Dermis microvascular lymphatic vessel endothelial cell (primary cell): ENCODE measurements at places on chromosomes 2 and 18.

DNA sequence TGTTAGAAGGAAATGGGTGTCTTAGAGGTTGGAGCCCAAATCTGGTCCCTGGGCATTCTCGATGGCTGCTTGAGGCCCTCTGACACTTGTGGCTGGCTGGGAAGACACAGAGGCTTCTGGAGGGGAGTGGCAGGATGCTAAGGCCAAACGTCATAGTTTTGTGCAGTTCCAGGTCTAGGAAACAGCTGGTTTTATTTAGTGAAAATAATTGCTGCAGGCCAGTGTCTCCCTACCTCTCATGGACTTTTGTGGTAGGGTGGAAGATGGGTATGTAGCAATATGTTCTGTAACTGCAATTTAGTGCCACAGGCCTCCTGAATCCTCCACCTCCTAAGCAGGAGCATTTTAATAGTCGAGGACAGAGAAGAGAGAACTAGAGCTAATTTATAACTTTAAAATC is 32.2 kb upstream of the SPRED2 start:
- no peak for DNase-seq

- DNase-seq: no peak
Observed at GRCh38 chr2:235506291-235506996, 12.6 kb downstream of the AGAP1 start.

DNA sequence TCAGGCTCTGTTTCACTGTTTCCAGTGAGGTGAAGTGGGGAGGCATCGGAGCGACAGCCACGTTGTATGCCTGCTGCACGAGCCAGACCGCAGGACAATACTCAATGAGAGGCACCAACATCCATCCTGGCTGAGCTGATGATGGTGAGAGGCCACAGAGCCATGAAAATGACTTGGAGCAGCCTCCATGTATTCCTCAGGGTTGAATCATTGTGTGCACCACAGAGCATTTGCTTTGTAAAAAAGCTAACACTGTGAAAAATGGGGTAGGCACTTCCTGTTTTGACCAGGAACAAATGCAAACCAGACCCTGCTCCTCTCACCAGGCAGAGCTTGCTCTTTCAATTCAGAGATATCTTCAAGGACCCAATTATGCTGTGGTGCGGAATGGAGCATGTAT is 87.2 kb downstream of the LPIN1 start:
- no peak for DNase-seq

- no peak for DNase-seq
Observed at GRCh38 chr2:234083572-234084348, 33.3 kb downstream of the SPP2 start.

GRCh38 chr2:126370201-126370600 is 285.8 kb upstream of the GYPC start:
- no peak for DNase-seq

GRCh38 chr18:73409242-73409641 is 541.5 kb upstream of the NETO1 start:
- peak; percentile 37 for DNase-seq

GRCh38 chr2:105768961-105769452 is 24.3 kb downstream of the NCK2 start:
- DNase-seq: no peak

GRCh38 chr2:47058003-47058931 is 96.8 kb downstream of the STPG4 start:
- no peak for DNase-seq

DNA sequence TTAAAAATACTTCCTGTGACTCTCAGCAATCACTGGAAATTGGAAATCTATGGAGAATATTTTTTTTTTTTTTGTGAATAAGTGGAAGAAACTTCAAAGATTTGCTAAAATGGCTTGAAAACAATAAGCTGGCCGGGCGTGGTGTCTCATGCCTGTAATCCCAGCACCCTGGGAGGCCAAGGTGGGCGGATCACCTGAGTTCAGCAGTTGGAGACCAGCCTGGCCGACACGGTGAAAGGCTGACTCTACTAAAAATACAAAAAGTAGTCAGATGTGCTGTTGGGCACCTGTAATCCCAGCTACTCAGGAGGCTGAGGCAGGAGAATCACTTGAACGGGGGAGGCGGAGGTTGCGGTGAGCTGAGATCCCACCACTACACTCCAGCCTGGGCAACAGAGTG is 155.5 kb upstream of the CAVIN2 start:
- no peak for DNase-seq

GRCh38 chr2:115549611-115550130 is 1107.2 kb downstream of the DPP10 start:
- no peak for DNase-seq

DNA sequence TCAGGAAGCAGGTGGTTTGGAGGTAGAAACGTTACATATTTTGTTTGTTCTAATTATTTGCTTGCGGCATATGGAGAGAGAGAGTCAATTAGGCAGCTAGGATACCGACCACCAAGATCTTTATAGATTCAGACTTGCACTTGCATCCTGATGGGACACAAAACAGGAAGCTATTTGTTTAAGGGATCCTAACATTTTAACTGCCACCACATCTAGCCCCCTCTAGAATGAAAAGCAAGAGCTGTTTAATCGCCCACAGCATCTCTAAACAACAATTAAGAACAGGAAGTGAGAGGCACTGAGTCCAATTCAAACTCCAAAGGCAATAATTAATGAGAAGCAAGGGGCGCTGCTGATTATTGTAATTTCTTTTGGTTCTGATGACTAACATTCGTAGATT is 182.0 kb upstream of the LINC00305 start:
- no peak for DNase-seq

DNA sequence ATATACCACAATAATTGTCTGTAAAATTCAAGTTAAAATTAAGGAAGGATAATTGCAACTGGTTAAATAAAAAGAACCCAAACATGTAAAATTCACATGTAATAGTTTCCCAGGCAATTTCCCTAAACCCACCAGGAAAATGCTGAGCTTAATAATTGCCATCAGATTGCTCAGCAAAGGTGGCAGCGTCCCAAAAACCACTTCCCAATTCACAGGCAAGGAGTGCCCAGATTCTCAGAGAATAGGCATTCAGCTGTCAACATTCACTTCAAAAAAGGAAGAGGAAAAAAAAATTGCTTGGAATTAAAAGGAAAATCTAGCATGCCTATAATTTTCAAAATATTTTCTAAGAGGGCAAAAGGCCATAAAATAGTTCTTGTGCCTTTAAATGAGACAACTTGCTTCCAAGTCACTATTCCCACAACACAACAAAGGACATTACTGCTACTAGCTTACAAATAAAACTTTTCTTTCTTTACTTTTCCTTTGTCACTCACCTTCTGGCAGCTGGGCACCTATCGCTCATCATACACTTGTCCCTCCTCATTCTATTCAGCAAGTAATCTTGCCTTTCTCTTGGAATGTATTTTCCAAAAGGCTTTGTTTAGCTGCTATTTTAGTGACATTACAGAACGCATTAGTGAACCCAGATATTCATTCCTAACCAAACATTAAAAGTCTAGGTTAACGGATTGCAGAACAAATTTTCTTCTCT is 15.2 kb downstream of the SRBD1 start:
- no peak for DNase-seq

- DNase-seq: no peak
Observed at GRCh38 chr2:49342156-49342555, 187.8 kb upstream of the FSHR start.

DNA sequence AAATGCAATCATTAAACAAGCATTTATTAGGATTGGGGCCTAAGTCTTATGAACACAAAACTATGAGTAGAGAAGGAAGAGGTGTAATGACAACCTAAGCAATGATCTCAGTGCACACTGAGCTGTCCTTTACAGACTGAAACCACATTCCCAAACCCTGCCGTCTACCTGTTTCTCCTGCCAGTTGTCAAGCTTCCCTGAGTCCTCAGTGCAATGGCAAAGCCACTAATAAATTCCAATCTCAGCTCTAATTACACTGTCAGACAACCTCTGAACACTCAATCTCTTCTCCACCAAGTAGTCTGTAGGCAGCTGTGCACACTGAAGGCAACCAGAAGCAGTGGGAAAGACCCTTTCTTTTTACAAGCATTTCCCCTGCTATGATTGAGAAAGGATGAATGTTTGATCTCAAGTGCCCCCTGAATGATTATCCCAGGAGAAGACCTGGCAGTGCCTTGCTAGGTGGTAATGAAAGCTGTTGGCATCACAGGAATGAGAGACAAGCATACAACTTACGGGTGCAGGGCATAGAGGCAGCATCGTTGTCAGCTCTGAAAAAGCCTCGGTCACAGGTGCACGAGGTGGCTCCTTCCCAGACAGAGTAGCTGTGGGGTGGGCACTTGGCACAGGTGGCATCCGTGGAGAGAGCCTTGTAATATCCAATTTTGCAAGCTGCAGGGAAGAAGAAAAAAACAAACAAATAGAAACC is 71.4 kb downstream of the EPHA4 start:
- no peak for DNase-seq

- peak; percentile 52 for DNase-seq
Observed at GRCh38 chr2:144198116-144198515, 321.8 kb downstream of the ZEB2 start.

- DNase-seq: no peak
Observed at GRCh38 chr2:241895712-241896641, 26.4 kb downstream of the RTP5 start.

DNA sequence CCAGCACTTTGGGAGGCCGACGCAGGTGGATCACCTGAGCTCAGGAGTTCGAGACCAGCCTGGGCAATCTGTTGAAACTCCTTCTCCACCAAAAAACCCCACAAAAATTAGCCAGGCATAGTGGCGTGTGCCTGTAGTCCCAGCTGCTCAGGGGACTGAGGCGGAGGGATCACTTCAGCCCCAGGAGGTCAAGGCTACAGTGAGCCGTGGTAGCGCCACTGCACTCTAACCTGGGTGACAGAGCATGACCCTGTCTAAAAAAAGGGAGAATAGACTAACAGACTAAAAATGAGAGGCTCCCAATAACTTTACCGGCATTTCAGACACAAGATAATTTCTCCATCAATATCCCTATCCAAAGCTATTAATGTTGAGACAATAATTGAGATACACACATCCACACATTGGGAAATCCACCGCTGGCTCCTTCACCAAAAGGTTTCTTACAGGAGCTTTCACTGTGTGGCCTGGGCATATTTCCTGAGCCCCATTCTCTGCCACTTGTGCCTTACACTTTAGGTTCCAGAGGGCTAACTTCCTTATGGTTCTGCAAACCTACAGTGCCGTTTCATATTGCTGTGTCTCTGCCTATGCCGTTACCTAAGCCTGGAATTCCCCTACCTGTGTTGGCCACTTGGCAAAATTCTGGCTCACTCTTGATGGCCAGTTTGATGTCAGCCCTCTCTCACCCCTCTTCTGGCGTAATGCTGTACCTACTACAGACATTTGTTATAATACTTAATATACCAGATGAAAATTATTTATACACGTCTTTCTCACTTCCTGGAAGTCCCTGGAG is 115.8 kb upstream of the ZFP36L2 start:
- no peak for DNase-seq
